ENCODE measurements at places on chromosomes 7 and 10.

- no peak for DNase-seq
Observed at GRCh38 chr10:35059481-35059880, 30.7 kb downstream of the CUL2 start.

DNA sequence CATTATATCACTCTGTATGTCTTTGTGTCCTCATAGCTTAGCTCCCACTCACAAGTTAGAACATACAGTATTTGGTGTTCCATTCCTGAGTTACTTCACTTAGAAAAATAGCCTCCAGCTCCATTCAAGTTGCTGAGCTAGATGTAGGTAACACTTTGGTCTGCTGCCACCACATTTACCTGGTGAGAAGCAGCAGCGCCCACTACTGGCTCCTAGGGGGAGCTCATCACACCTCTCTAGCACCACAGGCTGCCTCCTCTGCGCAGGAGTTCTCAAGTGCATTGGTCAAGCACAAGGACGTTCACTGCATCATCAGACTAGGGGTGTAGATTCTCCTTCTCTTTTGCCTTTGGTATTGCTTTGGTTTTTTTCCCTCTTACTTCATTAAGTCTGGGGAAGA, 530.9 kb upstream of the AUTS2 start:
- DNase-seq = peak; percentile 56

GRCh38 chr7:1458683-1459511, at the start of gene MICALL2:
Gene MICALL2 (minus strand): TSS chr7:1459470. CDS start chr7:1459326, 144 bp downstream.
- no peak for DNase-seq

- no peak for DNase-seq
Observed at GRCh38 chr10:124636271-124636995, 107.7 kb downstream of the FAM53B start.

- no peak for DNase-seq
Observed at GRCh38 chr7:70678621-70679251, 453.2 kb upstream of the GALNT17 start.

DNA sequence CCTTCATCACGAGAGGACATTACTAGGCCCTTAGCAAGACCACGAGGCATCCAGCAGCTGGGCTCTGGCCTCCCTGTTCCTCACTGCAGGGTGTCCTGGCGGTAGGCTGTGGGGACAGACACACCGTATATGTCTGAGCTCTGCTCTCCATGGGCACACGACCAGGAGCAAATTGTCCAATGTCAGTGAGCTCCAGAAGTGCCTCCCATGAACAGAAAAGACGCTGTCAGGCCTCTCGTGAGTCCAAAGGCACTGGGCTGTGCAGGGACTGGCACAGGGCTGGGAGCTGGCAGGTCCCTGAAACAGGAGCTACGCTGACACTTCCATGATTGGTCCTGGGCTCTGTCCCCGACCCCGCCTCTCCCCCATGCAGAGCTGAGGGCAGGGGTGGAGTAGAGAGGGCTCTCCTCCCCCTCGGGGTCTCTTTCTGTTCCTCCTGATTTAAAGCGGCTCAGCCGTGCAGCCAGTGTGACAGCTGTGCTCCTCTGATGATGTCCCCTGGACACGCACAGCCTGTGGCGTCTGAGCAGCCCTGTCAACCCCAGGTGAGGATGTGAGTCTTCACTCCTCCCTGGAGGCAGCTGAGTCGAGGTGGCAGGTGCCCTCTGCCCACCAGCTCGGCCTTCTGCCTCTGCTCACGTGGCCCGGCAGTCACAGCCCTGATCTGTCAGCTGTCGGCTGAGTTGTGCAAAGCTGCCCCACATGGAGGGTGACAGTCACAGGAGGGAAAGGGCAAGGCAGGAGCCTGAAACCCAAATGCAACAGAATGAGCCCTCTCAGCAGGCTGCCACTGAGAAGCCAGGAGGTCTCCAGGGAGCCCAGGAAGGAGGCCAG, 13.0 kb downstream of the ANTXRL start:
- peak; percentile 26 for DNase-seq

- DNase-seq = peak; percentile 35
Observed at GRCh38 chr10:118729641-118730258, 25.0 kb downstream of the CACUL1 start.

DNA sequence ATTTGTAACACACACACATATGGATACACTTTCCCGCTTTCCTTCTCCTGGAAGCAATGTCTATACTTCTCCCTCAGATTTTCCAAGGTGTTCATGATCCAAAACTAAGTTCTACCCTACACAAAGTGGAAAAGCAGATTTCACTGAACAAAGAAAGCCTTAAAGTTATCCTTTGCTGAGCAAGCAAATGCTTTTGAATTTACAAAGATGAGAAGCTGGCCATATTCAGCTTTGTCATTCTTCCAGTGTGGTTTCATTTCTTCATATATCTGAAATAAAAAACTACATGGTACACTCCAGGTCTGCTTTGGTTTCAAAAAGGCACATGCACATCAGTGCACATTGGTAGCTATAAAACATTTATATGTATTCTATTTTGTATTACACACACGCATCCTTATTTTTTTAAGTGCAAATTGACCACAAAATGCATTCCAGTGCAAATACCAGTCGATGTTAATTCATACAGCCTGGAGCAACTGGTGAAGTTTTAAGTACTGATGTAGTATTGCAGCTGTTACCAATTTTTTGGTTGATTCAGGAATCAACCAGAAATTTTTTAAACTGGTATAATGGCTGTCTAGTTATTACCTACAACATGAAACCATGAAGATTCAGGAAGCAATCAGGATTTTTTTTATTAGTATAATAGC, 65.5 kb upstream of the SRPK2 start:
- DNase-seq = no peak

GRCh38 chr10:59366290-59366689, 3.9 kb upstream of the FAM13C start:
- no peak for DNase-seq

DNA sequence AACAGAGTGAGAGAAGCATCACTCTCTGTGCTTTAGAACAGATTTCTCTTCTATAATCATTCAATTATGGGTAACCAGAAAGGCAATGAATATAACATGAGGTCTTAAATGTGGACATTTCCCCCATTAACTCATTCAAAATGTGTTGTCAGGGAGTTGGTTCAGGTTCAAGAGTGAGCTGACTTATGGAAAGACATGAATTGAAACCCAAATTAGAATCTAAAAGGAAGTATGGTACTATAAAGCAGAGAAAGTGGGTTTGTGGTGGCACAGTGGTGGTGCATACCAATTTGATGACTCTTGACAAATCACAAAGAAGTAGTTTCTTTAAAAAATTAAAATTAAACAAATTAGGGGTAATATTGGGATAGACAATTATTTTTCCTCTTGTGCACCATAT, 114.6 kb upstream of the MEOX2 start:
- no peak for DNase-seq

DNA sequence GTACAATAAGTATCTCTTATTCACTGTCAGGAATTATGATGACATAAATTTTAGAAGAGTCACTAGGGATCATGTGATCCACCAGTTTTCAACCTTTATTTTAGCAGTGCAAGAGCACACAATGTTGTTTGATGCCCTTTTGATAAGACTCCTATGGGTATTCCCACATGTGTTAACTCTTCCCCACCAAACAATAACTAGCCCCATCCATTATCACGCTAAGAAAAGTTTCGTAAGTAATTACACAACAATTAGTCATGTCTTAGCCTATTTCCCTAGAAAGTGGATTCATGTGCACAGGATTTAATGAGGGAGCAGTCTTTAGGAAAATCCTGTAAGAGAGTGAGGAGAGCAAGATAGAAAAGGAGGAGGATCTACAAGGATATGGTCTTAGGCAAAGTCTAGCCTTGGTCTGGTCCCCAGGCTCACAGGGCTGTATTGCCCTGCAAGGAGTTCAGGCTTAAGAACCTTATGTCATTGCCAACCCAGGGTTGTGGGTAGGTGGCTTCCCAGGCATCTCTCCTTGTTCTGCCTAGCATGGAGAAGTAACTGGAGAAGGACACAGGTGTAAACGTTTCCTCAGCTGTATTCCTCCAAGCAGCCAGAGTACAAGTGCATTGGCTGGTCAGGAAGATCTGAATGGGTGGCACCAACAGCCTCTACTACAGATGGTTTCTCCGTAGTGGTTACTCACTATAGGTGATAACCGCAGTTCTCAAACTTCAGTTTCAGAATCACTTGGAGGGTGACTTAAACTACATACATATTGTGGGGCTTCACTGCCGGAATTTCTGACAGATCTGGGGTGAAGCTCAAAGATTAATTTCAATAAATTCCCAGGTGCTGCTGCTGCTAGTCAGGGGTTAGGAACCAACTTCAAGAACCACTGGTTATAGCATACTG, 574.5 kb downstream of the SUGCT start:
- DNase-seq = no peak

DNA sequence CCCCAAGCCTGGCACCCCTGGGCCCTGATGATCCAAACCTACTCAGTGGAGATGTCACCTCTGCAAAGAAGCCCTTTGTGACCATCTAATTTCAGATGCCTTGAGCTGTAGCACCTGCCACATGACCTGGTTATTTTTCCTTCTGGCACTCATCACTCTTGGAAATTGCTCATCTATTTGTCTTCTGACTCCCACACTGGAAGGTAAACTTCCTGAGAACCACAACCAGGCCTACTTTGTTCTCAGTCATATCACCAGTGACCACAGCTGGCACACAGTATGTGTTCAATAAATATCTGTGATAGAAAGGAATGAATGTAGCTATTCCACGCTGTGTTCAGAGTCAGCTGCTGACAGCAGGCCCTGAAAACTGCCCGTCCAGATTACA, 97.1 kb downstream of the SH3PXD2A start:
- no peak for DNase-seq

DNA sequence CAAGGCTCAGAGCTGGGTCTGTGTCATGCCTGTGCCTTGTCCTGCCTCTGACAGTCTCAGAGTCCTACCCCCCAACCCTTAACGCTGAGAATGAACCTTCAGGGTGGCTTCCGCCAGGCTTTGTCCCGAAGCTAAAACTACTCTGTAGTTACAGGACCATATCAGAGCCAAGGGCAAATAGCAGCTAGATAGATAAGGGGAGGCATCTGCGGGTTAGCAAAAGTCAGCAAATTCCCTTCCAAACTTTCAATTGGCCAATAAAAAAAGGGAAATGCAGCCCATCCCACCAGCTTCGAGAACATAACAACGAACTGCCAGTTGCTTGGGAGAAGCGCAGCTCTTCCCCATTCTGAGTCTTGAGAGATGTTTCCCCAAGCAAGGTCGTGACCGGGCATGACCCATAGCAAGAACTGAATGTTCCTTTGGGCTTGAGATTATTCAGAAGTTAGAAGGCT, 17.7 kb downstream of the CCL24 start:
- no peak for DNase-seq

GRCh38 chr7:78095549-78095948, 297.0 kb downstream of the PHTF2 start:
- DNase-seq = no peak

DNA sequence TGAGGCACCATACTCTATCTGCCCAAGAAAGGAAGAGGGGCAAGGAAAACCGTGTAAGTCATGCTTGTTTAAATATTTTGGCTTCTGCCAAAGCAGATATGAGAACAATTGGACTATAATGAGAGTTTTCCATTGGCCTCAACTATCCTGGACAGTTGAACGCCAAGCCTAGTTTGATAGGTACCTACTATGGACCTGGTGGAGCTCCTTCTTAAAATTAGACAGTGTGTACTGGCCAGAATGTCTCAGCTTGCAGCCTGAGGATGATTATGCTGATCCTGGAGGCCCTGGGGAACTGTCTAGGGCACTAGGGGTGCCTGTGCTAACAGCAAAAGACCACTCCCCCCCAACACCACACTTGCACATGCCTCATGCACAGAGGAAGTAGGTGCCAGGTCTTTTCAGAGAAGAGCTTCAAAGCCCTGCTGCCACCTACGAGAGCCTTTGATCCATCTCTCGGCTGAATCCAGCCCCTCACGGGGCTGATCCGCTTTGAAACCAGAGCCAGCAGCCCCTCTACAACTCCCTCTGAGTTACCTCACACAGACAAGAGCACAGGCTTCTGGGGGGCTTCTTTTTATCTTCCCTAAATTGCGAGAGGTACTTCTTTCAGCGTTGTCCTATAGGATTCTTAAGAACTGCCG, 473.8 kb upstream of the GALNT17 start:
- DNase-seq = no peak
